ENCODE measurements at places on chromosomes 11 and 22.

GRCh38 chr22:39242595-39243438 is 2.0 kb downstream of the PDGFB start:
- DNase-seq = no peak

- no peak for DNase-seq
Observed at GRCh38 chr22:33605666-33606065, 314.6 kb downstream of the LARGE1 start.

DNA sequence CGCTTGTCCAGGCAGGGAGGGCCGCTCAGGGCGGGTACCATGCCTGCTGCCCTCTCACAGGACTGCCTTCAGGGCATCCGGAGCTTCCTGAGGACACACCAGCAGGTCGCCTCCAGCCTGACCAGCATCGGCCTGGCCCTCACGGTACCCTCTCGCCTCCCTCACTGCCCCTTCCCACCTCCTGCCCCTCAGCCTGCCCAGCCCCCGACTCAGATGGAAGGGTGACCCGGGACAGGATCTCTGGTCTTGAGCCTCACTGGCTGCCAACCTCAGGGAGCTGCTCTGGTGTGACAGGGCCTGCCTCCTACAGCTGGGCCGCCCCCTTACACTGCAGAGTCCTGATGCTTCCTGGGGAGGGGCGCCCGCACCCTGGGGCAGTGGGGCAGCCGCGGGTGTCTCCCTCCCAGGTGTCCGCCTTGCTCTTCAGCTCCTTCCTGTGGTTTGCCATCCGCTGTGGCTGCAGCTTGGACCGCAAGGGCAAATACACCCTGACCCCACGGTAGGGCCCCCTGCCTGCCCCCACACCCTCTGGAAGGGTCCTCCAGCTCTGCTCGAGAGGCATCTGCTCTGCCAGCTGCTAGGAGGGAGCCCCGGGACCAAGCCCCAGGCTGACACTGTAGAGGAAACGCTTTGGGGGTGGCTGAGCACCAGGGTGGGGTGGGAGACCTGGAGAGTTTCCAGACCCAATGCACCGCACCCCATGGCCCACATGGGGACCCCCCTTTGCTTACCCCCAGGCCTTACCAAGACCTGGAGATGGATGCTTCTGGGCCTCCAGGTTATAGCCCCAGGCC is 14.6 kb downstream of the TSPAN32 start:
- DNase-seq = no peak

DNA sequence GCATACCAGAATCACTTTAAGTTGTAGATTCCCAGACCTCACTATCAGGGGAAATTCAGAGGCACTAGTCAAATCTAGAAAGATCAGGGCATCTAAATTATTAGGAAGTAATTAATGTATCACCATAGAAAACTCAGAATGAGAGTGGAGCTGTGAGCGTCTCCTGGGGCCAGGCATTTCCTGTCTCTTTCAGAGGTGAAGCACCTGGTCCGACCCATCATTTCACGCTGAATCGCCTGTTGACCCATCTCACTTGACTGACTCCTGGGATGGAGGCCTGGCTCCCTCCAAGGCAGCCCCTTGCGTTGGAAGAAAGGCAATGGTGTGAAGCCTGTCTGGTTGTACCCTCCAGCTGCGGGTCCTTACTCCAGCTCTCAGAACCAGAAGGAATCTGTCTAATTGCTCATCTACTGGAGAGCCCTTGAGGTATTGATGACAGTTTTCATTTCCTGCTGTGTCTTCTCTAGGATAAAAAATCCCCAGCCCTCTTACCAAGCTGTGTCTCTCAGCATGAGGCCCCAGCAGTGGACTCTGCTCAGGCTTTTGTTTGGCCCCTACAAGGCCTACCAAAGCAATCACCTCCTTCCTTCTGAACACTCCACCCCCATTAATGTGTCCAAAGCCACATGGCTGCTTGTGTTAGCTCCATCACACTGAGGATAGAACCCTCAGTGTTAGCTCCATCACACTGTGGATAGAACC is 93.2 kb upstream of the SYT13 start:
- no peak for DNase-seq

DNA sequence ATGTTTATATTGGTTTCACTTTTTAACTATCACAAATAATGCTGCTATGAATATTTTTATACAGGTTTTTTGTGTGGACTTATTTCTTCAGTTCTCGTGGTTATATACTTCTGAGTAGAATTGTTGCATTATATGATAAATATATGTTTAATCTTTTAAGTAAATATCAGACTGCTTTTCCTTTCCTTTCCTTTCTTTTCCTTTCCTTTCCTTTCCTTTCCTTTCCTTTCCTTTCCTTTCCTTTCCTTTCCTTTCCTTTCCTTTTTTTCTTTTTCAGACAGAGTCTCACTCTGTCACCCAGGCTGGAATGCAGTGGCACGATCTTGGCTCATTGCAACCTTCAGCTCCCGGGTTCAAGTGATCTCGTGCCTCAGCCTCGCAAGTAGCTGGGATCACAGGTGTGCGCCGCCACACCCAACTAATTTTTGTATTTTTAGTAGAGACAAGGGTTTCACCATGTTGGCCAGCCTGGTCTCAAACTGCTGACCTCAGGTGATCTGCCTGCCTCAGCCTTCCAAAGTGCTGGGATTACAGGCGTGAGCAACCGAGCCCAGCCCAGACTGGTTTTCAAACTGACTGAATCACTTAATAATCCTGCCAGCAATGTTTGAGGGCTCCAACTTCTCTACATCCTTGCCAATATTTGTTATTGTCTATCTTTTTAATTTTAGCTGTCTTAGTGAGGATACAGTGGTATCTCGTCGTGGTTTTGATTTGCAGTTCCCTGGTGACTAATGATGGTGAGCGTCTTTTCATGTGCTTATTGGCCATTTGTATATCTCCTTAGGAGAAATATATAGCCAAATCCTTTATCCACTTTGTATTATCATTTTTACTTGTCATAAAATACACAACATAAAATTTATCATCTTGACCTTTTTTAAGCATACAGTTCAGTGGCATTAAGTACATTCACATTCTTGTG is 21.9 kb downstream of the HTR3B start:
- no peak for DNase-seq

DNA sequence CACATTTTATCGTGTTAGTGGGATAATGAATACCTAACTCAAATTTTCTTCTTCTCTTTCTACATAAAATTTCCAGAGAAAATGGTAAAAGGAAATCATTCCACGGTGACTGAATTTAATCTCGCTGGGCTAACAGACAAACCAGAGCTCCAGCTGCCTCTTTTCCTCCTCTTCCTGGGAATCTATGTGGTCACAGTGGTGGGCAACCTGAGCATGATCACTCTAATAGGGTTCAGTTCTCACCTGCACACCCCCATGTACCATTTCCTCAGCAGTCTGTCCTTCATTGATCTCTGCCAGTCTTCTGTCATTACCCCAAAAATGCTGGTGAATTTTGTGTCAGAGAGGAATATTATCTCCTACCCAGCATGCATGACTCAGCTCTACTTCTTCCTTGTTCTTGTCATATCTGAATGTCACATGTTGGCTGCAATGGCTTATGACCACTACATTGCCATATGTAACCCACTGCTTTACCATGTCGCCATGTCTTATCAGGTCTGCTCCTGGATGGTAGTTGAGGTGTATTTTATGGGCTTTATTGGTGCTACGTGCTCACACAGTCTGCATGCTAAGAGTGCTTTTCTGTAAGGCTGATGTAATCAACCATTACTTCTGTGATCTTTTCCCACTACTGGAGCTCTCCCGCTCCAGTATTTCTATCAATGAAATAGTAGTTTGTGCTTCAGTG is 24.1 kb downstream of the OR10D3 start:
- DNase-seq = no peak

DNA sequence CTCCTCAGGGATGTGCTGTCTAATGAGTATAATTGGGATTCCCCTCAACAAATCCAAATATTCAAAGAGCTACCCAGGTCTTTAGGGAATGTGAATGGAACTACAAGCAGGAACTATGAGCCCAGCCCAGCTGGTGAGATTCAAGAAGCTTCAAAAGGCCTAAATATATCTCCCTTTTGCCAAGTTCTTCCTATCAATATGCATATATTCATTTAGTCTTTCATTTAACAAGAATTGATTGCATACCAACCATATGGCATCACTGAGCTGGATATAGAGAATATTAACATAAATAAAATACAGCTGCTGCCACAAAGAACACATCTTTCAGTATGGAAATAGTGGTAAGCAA is 58.9 kb upstream of the PRSS23 start:
- DNase-seq = no peak

DNA sequence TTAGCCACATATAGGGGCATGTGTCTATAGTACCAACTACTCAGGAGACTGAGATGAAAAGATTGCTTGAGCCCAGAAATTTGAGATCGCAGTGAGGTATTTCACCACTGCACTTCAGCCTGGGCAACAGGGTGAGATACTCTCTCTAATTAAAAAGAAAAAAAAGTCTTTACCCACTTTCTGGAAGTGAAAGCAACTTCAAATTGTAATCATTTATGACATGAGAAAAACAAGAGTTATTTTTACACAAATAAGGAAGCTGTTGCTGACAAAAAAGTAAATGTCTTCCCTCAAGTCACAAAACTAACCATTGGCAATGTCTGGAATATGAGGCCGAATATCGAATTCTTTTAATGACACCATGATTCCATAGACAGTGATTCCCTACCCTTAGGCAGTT is 71.4 kb downstream of the GLYATL1 start:
- DNase-seq = no peak

DNA sequence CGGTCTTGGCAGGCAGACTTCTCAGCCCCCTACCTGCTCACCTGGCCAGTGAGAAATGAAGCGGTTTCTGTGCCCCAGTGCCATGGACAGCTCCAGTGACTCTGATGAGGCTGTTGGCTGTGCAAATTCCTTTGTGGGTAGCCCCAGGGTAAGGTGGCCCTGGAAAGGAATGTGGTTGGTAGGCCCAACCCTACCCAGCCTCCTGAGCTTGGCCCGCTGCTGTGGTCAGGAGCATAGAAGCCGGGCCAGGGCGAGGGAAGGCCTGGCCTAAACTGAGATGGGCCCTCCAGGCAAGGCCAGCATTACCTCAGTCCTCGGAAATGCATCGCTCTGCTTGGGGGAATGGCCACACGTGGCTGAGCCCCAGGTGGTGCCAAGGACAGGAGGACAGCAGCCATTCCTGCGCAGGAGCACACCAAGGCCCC is 16.9 kb downstream of the DAGLA start:
- DNase-seq = no peak

DNA sequence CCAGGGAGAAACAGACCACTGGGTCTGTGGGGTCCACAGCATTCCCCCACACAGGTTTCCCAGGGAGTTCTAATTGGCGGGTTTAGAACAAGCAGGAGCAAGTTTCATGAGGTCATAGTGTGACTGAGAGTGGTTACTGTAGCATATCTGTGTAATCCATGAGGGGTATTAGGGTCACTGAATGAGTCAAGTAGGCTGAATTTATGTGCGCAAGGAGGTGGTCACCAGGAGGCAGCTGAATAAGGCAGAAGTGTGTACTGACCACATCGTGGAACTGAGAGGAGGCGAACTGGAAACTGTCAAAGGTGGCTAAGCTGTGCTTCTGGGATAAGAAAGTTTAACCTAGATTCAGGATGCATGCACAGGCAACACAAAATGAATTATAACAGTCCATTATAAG is 876.0 kb downstream of the METTL15 start:
- no peak for DNase-seq

- DNase-seq = peak; percentile 55
Observed at GRCh38 chr22:50252082-50253045, 1.3 kb upstream of the HDAC10 start.

DNA sequence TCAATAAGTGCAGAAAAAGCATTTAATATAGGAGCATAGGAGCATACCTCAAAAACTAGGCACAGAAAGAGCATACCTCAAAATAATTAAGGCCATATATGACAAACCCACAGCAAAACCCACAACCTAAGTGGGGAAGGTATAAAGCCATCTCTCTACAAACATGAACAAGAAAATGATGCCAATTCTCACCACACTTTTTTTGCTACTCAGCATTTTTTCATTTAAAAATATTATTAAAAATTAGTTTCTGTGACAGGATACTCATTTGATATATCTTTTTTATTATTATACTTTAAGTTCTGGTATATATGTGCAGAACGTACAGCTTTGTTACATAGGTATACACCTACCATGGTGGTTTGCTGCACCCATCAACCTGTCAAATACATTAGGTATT is 352.0 kb downstream of the LUZP2 start:
- DNase-seq = no peak

- no peak for DNase-seq
Observed at GRCh38 chr11:68993546-68993945, 12.8 kb upstream of the MRGPRD start.

GRCh38 chr22:38177926-38178604 is 3.6 kb downstream of the PLA2G6 start:
- DNase-seq = peak; percentile 87

DNA sequence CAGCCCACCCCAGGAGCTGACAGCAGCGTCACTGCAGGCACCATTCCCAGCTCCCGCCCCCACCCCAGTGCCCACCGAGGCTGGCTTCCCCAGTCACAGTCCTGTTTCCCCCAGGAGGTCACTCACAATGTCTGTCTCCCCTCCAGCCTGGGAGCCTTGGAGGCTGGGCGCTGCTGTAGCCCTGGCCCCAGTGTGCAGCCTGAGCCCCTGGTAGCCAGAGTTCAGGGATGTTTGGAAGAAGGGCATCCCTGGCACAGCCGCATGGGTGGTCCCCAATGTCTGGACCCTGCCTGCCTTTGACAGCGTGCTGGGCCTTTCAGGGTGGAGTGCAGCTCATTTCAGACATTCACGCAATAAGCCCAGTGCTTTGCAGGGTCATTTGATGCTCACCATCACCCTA is 4.3 kb downstream of the CAPN5 start:
- DNase-seq = no peak

DNA sequence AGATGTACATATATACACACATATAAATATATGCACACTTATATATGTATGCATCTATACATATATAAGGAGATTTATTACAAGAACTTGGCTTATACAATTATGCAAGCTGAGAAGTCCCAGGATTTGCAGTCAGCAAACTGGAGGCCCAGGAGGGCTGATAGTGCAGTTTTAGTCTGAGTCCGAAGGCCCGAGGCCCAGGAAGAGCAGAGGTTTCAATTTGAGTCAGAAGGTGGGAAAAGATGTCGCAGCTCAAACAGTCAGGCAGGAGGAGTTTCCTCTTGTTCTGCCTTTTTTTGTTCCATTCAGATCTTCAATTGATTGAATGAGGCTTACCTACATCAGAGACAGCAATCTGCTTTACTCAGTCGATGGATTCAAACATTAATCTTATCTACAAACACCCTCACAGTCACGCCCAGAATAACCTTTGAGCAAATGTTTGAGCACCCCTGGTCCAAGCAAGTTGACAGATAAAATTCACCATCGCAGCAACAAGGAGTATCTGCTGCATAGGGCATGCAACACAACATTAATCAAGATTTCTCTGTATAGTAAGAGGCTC is 4.0 kb upstream of the SGSM1 start:
- no peak for DNase-seq

DNA sequence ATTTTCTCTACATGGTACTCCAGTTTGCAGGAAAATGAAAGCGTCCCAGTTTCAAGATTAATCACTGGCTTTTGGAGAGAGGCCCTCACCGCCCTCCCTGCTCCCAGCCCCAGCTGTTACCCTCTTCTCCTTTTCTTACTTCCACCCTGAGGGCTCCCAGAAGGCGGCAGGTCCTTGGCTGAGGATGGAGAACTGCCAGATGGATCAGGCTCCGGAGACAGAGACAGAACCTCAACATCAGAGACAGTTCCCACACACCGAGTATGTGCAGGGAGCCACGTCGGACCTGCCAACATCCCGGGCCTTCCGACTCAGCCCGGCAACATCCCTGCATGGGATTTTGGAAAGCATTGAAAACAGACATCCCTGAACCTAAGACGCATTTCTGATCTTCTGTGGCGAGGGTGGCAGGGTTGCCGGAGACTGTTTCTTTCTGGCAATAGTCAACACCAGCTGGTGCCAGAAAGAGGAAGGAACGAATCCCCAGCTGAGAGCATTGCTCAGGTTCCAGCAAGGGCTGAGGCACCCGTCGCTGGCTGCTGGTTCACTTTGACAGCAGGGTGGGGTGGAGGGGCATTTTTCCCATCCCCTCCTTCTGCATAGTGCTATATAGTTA is 467.1 kb downstream of the MIAT start:
- DNase-seq = no peak

Measured in brain microvascular endothelial cell (primary cell).